CD8-positive, alpha-beta memory T cell (primary cell): ENCODE measurements at places on chromosomes 5 and 9. TPM values are rescaled to one million over a fixed set of nuclear protein-coding genes. Genes with fewer than 3 reads are reported as not detected.

DNA sequence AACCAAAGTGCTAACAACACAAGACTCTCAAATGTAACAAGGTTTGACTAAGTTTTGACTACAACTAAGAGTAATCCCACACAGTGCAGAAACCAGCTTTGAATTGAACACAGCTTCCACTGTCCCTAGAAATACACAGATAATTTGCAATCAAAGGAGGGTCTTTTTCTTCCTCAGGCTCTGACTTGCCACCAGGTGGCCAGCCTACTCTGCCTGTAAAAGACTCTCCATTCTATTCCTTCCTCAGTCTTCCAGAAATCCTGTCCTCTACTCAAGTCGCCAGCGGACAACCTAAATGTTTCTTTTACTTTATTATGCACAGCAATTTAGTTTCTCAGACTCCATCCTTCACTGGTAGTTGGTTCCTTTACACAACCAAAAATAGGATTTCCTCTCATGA is 32.2 kb upstream of the MCTP1 start:
- DNase-seq, result no peak

DNA sequence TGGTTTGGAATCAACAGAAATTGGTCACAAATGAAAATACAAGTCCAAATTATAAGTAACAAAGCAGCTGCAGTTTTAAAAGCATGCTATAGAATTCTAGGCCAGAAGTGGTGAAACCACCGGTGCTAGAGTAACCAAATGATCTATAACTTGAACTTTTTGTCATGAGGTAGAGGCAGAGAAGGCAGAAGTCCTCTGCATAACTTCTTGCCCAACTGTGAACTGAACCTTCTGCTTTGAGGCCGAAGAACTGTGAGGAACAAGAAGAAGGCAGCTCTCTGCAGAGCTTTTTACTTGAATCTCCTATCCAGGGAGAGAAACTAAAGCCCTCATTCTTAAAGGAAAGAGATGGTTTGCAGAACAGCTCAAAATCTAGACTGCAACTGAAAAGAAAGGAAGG is 36.2 kb upstream of the TENT2 start:
- DNase-seq, result no peak

DNA sequence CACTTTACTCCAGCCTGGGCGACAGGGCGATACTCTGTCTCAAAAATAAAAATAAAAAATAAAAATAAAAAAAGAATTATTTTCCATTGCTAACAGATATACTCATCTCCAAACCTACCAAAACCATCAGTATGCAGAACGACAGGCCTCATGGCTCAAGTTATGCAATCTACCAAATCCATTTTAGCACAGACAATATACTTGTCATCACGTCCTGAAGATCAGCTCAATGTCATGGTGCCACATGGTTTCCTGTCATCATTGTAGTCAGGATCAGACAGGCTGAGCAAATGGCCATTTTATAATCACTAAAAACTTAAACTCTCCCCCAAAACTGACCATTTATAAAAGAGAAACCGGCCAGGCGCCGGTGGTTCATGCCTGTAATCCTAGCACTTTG is 69.1 kb downstream of the HABP4 start:
- DNase-seq, result no peak

DNA sequence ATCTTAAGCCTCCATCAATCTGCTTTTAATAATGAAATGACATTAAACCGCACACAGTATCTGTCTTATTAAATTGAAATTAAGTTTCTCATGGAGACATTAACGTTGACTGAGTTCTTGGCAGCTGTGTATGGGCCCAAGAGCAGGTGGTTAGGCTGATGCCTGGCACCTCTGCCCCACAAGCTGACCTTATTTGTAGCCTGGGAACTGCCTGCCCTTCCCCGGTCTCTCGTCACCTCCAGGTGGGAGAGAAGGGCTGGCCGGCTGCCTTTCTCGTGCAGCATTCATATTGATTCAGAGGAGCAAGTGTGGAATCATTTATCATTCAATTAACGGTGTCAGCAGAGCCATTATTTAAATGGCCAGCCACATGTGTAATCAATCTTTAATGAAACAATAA is 53.0 kb upstream of the FCN1 start:
- no peak for DNase-seq

- DNase-seq, result no peak
Observed at GRCh38 chr5:132228241-132229035, 785 bp upstream of the P4HA2 start.

DNA sequence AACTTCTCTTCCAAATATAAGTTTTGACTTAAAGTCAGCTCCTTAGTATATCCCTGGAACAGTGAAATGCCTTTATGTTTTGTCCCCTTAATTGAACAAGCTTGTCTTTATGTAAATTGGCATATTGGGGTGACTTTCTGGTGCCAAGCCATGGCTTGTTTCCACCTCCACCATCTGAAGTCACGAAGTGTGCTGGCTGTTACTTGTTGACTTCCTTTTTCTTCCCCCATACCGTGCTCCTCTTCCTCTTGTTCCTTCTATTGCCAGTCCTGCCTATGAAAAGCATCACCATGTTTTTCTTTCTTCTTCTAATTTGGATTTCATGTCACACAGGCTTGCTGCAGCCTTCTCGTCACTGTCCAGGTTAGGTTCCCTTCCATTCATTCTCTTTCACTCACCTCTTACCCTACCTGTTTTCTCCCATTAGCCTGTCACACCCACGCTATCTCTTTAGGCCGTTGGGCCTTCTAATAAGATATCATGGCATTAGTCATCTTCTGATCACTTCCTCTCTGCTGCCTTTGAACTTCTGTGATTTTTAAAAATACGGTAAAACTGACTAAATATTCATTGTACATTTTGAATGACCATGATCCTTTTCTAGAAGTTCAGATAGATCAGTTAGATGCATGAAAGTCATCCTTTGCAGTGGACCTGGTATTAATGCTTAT is 48.1 kb downstream of the IQGAP2 start:
- no peak for DNase-seq

- no peak for DNase-seq
Observed at GRCh38 chr9:5909976-5910375, 19.3 kb downstream of the MLANA start.

DNA sequence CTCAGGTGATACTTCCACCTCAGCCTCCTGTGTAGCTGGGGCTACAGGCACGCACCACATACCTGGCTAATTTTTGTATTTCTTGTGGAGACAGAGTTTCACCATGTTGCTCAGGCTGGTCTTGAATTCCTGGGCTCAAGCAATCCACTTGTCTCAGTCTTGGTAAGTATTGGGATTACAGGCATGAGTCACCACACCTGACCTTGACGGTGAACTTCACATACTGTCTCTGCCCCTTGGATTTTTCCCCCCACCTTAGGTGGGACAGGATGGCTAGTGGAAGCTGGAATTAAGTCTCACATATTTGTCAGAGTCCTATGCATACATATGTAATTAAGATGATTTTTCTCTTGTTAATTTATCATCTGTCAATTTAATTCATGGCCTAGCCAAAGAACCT is 20.9 kb upstream of the RFK start:
- no peak for DNase-seq

DNA sequence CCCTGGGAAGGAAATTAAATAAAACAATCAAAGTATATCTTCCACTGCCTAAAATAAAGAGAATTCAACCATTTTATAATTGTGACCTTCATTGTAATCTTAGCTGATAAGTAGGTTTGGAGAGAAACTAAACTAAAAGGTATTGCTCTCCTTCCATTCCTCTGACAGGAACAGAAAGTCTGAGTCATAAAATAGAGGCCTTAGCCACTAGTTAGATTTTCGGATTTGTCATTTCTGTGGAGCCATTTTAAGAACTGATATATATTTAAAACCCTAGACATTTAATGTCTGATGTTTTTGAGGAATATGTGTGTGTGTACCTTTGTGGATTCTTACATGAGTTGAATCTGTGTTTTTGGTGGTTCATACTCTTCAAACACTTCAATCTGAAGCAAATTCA is 11.8 kb upstream of the TMC1 start:
- DNase-seq, result no peak

- DNase-seq, result no peak
Observed at GRCh38 chr9:35333551-35333950, 156.4 kb upstream of the RUSC2 start.

- DNase-seq, result peak; percentile 73
Observed at GRCh38 chr9:34603610-34604231, 8.2 kb downstream of the RPP25L start.

DNA sequence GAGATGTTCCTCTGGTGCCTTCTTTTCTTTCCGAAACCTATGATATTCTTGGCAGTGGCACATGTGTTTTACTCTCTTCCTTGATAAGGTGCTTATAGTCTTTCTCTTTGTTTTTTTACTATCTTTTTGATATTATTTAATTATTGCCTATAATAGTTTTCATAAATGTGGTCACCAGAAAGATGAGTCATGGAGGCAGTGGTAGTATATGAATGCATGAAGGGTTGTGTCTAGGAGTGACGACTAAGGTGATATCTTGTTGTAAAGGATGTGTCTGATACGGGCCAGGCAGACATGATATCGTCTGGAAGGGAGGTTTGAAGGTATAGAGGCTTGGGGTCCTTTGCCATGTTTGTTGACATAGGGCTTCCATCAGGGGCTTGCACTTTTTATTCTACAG is 36.8 kb downstream of the SLC44A1 start:
- DNase-seq, result no peak

DNA sequence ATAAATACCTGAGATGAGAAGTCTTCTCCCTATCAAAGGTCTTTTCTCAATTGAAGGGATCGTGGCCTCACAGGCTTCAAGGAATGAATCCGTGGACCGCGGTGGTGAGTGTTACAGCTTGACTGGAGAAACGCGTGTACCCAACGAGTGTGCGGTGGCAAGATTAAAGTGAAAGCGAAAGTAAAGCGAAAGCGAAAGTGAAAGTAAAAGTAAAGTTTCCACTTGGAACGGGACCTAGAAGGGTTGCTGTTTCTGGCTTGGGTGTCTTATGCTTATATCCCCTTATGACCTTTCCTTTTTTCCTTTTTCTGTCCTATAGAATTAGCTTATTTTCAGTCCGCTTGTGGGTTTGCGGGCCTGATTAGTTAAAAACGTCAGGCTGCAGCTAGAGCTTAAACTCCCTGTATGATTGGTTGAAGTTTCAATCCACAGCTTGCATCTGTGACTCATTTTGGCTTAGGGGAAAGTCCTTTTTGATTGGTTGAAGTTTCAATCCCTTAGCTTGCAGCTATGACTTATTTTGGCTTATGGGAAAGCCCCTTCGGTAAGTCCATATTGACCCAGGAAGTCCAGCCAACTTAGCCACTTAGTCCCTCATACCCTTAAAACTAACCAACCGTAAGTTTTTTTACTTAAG is 924.3 kb upstream of the CDH10 start:
- DNase-seq, result no peak

GRCh38 chr5:113233606-113234005 is 201.2 kb downstream of the TSSK1B start:
- no peak for DNase-seq

GRCh38 chr9:127186806-127187205 is 64.4 kb upstream of the ANGPTL2 start:
- no peak for DNase-seq

DNA sequence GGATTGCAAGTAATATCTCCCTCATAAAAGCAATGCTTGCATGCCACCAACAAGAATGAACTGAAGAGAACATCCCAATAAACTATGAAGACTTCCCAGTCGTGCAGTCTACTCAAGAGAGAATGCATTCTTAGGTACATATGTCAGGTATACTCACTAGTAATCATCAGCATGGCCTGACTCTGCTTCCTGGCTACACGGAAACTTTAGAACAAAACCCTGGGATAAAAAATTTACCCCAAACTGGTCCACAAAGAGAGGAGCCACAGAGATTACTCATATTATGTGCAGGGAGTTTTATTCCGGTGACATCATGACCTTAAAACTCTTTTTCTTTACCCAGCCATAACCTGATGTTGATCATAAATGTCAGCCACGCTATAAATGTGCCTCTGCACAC is 57.5 kb upstream of the PAPPA start:
- DNase-seq, result no peak

GRCh38 chr9:106218854-106219253 is 524.5 kb downstream of the TMEM38B start:
- DNase-seq, result no peak

GRCh38 chr9:30476826-30477225 is 1907.6 kb upstream of the ACO1 start:
- DNase-seq, result no peak

GRCh38 chr9:117002686-117003085 is 315.6 kb downstream of the TRIM32 start:
- DNase-seq, result no peak

The XRCC4 gene
- total RNA-seq, result 8.3 TPM

The WDR31 gene
- 1.9 TPM for total RNA-seq

The ADAMTS16 gene
- not detected for total RNA-seq

The ANAPC2 gene
- total RNA-seq, result 57.0 TPM

The CDH6 gene
- total RNA-seq, result not detected

The ZSWIM6 gene
- total RNA-seq, result 6.0 TPM

The IFNA2 gene
- not detected for total RNA-seq
